SHP77 treated with DMSO at 0.1 percent for 48 hours (cell line): ENCODE measurements at places on chromosomes 5 and 9.

- no peak for DNase-seq
These were observed 22.6 kb downstream of the ASS1 start for GRCh38 chr9:130467316-130467715.

- no peak for DNase-seq
These were observed 18.5 kb upstream of the COL15A1 start for GRCh38 chr9:98924946-98925820.

- no peak for DNase-seq
These were observed 5.5 kb upstream of the HTR4 start for GRCh38 chr5:148659641-148660345.

DNA sequence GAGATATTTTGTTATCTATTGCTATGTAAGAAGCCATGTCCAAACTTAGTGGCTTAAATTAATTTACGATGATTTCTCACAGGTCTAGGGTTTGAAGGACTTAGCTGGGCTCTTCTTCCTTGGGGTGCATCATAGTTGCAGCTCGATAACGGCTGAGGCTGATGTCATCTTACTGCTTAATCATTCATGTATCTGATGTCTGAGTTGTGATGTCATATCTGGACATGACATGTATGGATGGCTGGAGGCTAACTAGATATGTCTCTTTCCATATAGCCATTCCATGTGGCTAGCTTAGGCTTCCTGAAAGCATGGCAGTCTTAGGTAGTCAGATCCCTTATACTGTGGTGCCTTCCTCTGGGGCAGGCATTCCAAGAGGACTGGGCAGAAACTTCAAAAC, 31.6 kb downstream of the ADGRV1 start:
- no peak for DNase-seq

GRCh38 chr5:136780518-136780917, 415.2 kb upstream of the TRPC7 start:
- no peak for DNase-seq

DNA sequence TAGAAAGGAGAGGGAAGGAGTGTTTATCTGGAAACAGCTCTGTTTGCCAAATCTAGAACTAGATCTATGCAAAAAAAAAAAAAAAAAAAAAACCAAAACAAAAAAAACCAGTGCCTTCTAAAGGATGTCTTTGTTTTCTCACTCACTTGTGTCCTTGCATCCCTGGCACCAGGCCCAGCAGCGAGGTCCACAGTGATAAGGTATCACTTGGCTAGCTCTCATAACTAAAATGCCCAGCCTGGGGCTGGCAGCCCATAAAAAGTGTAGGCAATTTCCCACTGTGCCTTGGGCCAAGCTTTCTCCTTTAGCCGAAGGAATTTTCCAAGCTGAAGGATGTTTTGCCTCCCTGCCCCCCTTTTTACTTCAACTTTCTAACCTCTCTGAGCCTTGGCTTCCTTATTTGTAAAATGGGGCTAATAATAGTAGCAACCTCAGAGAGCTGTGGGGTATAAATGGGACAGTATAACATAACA, 20.8 kb downstream of the RGS3 start:
- no peak for DNase-seq

- no peak for DNase-seq
These were observed 28.7 kb upstream of the SNX24 start for GRCh38 chr5:122816756-122817155.

- peak; percentile 9 for DNase-seq
These were observed 145.9 kb downstream of the GABRB2 start for GRCh38 chr5:161400583-161400982.

DNA sequence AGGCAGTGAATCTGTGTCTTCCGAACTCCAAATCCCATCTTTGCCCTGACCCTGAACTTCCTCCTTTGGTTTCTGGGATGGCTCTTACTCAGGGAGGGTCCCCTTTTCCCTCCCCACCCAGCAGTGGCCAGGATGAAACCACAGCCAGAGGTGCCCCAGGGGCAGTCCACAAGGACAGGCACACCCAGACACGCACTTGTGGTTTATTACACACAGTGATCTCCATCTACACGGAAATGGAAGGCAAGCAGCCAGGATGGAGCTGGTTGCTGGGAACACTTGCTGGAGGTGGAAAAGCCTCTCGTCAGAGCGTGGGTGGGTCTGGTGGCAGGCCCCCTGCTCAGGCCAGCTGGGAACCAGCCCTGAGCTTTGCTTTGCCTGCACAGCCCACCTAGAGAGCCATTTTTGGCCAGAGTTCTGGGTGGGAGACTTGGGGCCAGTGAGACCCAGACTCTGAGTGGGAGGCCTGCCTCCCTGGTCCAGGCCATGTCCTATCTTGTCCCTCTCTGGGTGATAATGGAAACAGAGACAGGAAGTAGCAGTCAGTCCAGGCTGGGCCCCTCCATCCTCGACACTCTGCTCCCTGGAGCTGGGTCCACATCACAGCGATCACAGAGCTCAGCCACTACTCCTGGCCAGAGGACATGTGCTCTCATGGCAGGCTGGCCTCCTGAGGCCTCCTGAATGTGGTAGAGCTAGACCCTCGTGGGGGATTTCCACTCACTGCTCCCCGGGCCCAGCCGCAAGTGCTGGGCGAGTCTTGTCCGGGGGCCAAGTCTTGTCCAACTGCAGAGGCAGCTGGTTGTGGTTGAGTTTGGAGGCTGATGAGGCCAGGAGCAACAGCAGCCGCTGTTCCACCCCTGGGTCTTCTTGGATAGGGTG, 5.1 kb upstream of the PHYKPL start:
- no peak for DNase-seq

DNA sequence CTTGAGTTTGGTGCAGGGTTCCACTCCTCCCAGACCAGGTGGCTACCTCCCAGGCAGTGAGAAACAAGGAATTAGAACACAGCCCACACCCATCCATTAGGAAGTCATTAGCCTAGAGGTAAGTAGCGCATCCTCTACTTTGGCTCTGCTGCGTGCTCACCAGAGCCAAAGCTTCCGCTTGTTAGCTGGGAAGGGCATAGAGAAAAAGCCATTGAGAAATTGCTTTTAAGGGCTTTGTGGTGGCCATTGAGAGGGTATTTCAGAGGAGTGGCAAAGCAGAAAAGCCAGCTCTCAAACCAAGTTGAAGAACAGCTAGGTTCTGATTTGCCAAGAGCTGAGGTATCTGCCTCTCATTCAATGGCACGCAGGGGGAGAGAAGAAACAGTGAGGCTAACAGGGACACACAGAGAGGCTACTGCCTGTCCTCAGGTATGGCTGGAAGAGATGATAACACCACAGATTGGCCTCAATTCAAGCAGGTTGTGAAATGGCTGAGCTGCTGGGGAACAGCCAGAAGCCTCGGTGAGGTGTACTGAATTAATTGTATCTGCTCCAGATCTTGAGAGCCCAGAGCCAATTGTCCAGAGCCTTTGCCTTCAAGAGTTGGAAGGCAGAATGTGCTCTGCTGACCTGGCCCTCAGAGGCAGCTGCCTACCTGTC, 119.4 kb downstream of the NTRK2 start:
- no peak for DNase-seq

GRCh38 chr9:13550519-13550918, 271.0 kb upstream of the MPDZ start:
- no peak for DNase-seq

DNA sequence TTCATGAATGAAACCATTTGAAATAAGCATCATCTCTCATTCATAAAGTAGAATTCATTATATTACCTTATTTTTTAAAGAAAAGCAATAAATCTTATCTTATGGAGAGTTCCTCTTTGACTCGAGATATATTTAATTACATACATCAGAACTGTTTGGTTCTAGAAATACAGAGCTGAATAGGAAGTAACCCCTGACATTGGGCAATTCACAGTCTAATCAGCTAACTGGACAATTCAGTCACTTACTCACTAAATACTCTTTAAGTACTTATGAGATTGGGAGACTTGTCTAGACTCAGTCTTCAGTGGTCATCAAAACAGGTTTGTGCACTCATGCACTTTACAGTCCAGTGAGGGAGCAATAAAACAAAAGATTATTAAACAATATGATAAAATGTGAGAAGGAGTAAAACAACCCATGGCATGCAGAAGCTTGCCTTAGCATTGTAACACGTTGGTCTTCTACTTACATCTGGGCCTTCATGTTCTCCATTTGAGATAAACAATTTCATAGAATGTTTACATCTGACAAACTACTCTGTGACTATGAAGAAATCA, 11.5 kb upstream of the FBXO38 start:
- DNase-seq, result no peak

DNA sequence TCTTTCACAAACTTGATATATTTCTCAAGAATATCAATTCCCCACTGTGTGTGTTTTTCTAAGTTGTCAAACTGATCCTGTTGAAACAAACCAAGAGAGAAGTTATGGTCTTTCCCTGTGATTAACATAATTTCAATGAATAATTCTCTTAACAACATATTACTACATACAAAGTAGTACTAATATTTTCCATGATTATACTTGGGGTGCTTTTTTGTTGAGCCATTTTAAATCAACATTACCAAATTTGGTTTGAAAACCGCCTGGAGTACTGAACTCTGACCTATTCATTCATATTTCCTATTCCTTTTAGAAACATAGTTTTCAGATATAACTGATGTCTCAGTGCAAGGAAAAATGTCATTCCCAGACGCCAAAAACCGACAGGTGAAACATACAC, 48.1 kb downstream of the FNBP1 start:
- no peak for DNase-seq

DNA sequence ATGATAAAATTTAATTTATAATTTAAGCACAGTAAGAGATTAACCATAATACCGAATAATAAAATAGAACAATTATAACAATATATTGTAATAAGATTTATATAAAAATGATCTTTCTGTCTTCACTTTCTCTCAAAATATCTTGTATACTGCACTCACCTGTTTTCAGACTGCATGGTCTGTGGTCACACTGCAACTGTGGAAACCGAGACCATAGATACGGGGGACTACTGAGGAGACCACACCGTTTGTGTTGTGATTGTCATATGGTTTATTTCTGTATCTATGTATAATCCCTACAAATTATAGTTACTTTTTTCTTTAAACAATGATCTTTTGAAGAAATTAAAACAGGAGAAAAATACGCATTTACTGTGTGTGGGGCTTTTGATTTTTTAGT, 78.8 kb upstream of the TNFAIP8 start:
- DNase-seq, result no peak

DNA sequence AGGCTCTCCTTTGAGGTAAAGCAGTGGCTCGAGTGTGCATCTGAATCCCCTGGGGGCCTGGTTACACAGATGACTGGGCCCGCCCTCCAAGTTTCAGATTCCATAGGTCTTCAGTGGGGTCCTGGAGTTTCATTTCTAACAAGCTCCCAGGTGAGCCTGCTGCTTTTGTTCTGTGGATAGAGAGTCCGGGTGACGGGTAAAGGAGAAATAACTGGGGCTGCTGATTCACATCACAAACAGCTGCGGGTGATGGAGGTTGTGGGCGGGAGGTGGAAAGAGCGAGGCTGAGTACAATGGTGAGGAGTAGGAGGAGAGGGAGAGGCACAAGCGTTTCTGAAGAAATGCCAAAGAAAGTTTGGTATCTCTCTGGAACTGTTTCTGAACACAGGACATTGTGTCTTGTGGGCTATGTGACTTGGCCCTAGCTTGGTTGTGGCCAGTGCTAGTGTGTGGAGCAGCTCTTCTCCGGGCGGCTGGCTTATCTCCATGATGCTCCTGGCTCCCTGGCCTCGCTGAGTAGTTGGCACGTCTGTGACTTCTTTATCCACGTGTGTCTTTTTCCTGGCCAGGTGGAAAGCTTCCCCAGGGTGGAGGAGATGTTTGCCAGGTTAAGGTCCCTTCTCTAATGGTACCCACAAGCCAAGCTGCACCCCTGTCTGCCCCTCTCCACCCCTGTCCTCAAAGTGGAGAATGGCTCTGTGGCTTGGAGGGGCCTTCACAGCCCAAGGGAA, 61.7 kb downstream of the HSPA4 start:
- DNase-seq, result no peak

GRCh38 chr5:175867587-175868347, 3.6 kb upstream of the CPLX2 start:
- peak; percentile 86 for DNase-seq

GRCh38 chr5:123929055-123929474, 417.1 kb downstream of the CSNK1G3 start:
- DNase-seq, result no peak

- DNase-seq, result no peak
These were observed 419.7 kb upstream of the BRINP1 start for GRCh38 chr9:119788921-119789320.

- no peak for DNase-seq
These were observed 270.5 kb downstream of the NFIB start for GRCh38 chr9:14043483-14043882.

GRCh38 chr5:43753069-43753468, 150.1 kb downstream of the NNT start:
- no peak for DNase-seq

DNA sequence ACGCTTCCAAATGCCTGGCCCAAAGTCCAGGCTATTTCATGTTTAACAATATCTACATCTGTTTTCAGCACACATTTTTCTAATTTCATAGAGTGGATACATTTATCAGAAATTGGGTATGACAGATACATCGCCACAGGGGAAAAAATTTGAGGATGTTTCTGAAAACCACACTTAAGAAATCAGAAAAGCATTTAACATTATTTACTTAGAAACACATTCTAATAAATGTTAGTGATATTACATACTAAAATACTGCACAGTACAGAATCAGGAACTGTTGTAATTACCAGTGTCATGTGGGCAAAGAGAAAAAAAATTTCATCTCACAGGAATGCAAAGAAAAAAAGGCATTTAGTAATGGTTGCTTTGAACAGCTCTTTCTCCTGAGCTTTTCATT, 310.5 kb upstream of the KIF2A start:
- no peak for DNase-seq

DNA sequence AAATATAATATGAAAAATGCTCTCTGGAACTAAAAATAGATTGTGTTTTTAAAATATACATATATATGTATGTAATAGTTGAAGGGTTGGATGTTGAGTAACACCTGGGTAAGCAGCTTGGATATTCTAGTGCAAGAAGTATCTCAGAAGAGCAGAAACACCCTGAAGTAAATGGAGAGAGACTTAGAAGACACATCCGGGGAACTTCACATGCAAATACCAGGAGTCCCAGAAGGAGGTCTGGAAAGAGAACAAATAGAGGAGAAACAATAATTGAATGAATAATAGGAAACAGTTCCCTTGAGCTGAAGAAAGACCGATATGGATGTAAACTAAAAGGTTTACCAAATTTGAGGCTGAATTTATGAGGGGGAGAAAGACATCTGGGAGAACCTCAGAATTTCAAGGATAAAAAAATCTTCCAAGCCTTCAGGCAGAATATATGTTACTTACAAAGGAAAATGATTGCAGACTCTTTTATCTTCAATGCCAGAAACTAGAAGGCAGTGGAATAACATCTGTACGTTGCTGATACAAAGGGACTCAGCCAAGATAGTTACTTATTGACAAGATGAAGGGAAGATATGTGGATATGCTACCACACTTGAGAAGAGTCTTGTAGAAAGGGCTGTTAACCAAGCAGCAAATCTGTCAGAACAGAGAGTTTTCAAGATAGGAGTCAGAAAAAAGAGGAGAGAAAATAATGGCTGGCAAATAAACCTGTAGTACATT, 42.7 kb downstream of the HSDL2 start:
- no peak for DNase-seq
